Stimulated activated CD8-positive, alpha-beta memory T cell treated with anti-CD3 and anti-CD28 coated beads, Interleukin-4, amount 100 ng/mL, for 1 hour (primary cell): ENCODE measurements at places on chromosomes 6 and 20.

DNA sequence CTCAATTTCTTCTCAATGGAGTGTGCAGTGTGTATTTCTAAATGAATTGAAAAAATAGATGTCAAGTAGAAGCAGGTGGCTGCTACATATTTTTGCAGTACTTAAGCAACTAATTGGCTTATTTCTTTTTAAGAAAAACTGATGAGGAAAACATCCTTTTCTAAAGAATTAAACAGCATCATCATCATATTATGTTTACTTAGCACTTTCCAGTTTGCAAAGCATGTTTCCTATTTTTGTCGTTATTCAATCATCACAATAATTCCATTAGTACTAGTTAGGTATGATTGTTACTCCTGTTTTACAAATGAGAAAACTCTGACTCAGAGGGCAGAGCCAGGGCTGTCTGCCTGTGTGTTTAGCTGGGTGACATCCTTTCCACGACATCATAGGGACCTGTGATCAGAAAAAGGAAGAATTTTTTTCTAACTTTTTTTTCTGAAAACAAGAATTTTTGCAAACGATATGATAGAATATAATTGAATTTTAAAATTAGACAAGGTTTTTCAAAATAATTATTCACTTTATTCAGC is 22.7 kb upstream of the BMP6 start:
- DNase-seq = no peak

GRCh38 chr6:170259278-170259677 is 31.6 kb downstream of the DLL1 start:
- DNase-seq = no peak

GRCh38 chr6:148954934-148955333 is 208.1 kb downstream of the UST start:
- DNase-seq = no peak

DNA sequence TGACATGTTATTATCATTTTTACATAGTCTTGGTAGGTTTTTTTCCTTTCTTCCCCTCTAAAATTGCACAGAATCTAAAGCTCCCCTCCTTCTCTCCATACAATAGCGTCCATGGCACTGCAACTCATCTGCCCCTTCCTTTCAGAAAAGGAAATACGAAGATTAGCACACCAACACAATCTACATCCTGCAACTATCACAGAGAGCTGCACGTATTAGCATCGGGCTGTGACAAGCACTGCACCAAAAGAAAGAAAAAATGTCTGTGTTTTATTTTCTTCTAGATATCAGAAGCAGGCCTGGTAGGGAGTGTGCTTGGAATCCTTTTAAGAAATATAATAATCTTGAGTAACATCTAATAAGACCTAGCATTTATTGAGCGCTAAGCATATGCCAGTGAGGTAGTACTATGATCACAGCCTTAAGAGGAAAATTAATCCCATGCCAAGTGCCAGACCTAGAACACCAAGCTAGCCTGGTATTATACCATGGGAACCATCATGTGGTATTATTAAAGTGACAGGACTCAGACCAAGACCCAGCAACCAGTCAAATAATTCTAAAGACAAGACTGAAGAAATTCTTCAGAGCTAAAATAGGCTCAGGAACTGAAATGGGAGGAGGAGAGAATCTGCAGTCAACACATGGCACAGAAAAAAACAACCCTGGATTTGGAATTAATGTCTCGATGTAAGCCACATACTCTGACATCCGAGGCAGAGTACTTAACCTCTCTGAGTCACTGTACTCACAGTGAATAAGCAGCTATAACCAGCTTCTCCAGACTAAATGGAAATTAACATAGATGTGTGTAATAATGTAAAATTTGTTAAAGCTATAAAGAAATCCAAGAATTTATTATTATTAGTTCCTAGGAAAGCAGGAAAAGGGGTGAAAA is 124.3 kb downstream of the IPCEF1 start:
- no peak for DNase-seq

DNA sequence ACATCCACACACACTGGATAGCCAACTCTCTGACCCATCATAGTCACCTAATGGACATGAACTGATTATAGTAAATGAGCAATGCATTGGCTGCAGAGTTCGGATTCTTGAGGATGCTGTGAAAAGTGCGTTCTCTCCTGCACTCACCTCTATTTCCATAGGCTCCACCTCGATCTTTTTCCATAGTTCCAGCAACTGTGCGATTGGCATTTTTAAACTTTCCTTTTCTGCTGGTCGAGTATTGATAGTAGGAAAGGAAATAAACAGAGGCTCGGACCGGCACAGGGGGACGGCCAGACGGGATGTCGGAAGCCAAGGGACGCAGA is 94.4 kb downstream of the RNASET2 start:
- no peak for DNase-seq

DNA sequence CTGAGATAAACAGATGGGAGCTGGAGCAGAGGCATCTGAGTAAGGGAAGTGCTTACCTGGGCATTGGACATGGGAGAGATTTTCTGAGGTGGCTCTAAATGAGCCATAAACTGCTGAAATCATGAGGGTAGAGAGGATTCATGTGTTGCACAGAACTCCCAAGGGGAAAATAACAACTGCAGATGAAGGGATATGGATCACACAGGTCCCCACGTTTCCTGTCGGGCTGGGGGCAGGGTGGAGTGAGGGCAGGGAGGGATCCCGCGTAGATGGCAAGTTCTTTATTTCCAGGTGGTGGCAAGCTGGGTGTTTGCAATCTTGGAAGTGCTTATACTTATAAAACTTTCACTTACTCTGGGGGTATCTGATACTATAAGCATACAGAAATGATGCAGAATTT is 422.6 kb upstream of the FLRT3 start:
- DNase-seq = no peak

DNA sequence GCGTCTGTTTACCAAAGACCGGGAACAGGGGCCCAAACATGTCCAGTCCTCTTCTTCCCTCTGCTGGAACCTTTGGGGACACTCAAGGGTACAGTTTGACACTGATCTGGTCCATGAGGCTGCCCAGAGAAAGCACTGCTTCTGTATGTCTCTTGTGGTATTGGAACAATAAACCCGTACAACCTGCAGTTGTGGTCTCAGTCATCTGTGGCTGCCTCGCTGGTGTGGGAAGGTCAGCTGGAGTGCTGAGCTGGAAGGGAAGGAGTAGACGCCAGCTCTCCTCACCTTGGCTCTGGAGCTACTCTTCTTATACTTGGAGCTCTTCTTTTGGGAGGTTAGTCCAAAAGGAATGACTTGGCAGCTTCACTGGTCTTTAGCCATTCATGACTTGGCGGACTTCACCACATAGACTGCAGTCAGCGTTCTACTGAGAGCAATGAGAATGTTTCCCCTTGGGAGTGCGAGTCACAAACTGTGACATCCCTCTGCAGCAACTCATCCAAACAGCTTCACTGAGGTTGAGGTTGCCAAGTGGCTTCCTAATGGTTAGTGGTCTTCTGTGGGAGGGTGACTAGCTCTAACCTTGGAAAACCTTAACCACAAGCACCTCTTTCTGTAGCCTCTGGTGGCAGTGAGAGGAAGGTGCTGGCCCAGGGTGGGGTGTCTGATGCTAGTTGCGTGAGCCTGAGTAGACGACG is 81.2 kb downstream of the ASXL1 start:
- DNase-seq = no peak

DNA sequence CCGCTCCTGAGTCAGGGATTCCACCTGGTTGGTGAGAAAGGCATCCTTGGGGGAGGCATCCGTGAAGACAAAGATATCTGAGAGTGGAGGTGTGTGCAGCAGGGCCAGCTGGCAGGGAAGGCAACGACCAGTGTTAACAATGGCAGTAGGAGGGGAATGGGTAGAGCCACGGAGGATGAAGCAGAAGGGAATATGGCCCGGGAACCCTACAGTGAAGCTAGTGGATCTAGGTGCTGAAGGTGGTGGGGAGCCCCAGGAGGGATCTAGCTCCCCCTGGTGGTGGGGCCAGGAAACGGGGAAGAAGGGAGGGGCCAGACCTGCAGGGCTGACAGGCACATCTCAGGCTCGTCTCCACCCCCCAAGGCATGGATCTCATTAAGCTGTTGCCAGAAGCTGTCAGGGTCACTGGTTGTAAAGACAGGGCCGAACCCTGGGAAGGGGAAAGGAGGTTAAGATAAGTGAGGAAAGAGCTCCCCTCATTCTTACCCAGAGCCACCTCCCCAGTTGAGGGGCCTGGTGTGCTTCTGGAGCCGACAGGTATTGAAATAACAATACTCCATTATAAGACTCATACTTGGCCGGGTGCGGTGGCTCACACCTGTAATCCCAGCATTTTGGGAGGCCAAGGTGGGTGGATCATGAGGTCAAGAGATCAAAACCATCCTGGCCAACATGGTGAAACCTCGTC is 7.3 kb downstream of the VWA7 start:
- peak; percentile 57 for DNase-seq

DNA sequence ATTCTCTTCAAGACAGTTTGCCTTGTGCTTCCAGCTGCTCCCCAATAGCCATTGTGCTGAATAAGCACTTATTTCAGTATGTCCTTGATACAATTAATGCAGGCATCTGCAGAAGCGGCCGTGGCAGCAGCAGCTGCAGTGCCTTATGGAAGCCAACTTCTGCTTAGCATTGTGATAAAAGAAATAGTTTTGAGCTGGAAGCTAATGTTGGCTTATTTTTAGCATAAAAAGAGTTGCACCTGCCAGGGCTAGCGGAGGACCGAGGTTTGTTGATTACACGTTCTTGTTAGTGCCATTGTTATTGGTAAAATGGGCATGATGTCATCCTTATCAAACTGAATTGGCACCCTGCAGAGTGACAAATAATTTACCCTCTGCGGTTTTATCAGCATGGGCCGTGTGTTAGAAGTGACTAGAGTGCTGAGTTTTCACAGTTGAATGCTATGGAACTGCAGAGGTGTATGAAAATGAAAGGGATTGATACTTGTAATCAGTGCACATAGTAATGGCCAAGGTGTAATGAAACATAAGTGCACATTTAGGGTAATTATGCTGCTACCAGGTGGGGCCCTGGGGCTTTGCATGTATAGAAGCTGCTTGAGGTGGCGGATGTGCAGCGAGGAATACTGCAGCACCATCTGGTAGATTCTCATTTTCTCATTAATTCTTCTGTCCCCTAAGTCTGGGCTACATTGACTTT is 334.3 kb downstream of the CDKAL1 start:
- no peak for DNase-seq

- DNase-seq = no peak
Measured at GRCh38 chr6:168596344-168596743, 155.4 kb downstream of the SMOC2 start.

GRCh38 chr6:148364056-148364824 is 21.6 kb downstream of the SASH1 start:
- DNase-seq = no peak

DNA sequence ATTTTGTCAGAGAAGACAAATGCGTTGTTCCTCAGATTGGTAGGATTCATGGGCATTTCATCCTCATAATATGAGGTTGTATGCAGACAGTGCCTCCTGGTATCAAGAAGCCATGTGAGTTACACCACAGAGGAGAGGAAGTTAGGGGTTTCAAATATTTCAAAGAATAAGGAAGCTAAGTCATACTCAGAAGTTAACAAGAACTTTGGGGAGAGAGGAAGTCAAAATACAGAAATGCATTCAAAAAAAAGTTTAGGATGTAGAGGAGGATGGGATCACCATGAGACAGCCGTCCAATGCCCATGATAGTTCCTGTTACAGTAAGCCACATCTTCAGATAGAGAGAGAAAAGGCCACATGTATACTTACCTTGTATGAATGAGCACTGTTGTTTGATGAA is 22.3 kb downstream of the HLA-DOB start:
- DNase-seq = no peak

DNA sequence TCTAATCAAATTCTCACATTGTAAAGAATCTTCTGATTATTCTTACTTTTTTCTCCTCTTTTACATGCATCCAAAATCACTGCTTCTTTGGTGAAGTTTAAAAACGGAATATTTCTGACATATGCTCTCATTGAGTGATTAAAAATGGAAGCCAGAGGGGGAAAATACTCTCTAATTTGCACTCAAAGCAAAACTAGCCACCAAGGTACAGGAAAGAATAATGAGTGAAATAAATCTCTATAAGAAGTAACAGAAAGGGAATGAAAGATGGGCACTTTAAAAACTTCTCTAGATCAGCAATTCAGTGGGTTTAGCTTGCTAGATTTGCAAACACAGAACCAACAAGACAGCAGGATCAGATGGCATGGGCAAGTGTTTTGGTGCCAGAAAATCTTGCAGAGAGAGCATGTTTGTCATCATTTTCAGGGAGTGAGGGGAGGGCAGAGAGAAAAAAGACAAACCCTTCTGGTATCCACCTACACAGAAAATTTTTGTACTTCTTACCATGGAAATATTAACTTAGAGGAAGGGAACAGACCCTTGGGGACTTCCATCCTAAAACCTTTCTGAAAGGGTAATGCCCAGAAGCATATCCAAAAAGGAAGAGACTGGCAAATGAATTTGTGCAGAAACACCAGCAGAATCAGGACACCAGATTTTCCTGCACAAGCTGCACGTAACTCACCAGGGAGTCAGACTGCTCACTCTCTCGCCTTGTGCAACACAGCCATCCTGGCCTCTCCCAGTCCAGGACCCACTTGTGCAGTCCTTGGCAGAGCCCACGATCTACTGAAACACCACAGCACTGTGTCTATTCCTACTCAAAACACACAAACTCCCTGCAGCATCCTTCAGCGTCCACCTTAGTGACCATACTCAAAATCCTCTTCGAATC is 270.2 kb upstream of the PRDM1 start:
- no peak for DNase-seq

DNA sequence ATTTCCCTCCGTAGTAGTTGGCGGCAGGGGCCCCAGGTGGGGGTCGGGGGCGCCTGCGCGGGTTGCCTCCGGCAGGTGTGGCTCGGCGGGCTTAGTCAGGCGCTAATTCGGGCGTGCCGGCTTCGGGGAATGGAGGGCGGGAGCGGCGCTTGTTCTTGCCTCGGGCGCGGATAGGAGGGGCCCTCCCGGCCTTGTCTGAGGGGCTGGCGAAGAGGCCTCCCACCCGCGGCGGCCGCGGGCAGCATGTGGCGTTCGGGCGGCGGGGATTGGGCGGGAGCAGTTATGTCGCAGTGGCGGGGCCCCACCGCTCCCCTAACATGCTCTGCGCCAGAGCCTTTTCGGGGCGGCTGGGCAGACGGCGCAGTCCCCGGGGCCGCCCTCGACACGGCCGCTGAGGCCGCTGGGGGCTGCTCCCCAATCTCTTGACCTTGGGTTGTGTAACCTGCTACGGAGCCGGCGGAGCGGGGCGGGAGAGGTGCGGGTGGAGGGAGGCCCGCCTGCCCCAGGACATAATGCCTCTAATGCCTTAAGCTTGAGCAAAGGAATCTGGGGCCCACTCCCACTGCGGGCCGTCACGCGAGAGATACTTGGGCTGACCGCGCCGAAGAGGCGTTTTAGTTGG is 1.1 kb downstream of the AMD1 start:
- DNase-seq = peak; percentile 41

DNA sequence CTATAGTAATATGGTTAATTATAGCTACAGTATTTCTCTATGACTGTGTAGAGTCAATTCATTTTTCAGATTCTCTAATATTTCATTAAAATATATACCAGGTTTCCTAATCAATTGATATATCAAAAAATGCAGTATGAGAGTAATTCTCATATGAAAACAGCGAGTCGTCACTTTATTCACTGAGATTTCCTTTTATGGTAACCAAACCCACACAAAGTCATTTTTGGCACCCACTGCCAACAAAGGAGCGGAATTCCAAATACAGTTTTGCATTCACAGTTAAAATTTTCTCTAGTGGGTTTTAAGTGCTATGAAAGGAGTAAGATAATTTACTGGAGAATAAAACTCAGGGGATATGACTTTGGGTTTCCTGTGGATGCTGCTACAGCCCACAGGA is 163.8 kb downstream of the HIVEP2 start:
- no peak for DNase-seq
